Coronary artery (tissue), 2 donors: ENCODE measurements at places on chromosomes 13 and 19.

GRCh38 chr13:30776661-30777060, 41.3 kb downstream of the ALOX5AP start:
- DNase-seq, result no peak

DNA sequence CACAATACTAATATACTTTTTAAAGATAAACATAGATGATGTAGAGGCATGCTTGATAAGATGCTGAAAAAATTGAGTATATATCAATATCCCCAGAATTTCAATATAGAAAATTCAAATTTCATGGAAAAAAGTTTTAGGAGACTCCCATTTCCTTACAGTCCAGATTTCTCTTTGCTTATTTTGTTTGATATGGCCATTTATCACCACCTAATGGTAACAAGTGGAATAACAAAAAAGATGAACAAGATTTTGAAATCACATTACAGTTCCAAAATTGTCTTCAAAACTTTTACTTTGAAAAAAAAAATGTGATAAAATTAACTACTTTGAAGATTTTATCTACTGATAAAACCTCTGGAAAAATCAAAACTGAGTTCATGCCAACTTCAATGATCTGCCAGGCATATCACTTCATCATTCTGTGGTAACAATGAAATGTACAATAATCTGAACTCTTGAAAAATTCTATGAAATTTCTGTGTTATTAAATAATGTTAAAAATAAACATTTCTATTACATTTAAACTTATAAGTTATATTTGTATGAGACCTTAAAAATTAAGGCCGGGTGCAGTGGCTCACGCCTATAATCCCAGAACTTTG, 17.5 kb downstream of the MIPEP start:
- DNase-seq, result no peak

DNA sequence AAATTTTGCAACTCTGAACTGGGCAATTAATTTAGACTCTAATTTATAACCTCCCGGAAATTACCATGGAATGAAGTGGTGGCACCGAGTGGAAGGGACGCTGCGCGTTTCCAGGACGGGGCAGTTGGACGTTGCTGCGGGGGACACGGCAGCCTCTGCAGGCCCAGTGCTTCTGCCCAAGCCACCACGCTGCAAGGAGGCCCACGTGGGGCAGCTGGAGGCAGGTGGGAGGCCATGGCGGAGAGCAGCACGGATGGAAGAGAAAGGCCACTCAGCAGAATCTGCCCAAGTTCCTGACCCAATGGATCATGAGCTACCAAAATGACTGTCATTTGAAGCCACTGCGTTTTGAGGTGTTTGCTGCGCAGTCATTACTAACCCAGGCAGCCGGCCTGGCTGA, 11.2 kb upstream of the ADPRHL1 start:
- DNase-seq, result no peak

DNA sequence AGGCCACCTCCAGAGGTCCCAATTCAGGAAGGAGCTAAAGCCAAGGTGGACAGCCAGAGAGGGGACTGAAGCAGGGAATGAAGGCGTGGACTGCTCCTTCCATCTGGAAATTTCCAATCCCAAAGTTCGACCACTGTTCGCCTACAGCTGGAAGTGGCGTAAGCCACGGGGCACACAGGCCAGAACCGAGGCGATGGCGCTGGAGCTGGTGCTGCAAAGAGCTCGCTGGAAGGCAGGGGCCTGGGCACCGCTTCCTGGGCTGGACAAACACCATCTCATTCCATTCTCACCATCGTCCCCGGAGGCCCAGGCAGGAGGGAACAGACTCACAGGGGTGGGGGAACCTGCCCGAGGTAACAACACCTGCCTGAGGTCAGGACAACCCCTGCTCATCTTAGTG, 4.2 kb downstream of the MAP2K2 start:
- DNase-seq, result no peak

DNA sequence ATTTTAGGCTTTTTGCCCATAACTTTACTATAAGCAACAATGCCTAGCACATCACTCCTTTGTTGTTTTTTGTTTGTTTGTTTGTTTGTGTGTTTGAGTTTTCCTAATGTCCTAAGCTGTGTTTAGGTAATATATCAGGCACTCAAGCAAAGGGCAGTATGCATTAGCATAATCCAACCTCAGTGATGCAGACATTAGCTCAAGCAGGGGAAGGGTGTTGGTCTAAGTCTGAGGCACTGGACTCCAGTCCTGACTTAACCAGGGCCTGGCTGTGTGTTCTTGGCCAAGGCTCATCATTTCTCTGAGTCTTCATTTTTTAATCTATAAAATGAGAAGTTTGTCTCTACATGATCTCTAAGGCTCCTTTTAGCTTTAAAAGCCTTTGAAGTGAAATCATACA, 65.9 kb upstream of the RFC3 start:
- DNase-seq, result no peak
